ENCODE measurements at places on chromosomes 16 and 17. TPM values are rescaled to one million over a fixed set of nuclear protein-coding genes. Genes with fewer than 3 reads are reported as not detected.

The CD7 gene
- not detected for total RNA-seq

- no peak for DNase-seq
These were observed 8.5 kb upstream of the TMEM92 start for GRCh38 chr17:50265690-50266315.

The CMTM2 gene
- not detected for total RNA-seq

GRCh38 chr17:50346313-50347116 lies 589 bp downstream of the XYLT2 start:
- DNase-seq: peak; percentile 29

- DNase-seq: no peak
These were observed 92.0 kb downstream of the ABCA8 start for GRCh38 chr17:68863091-68863652.

DNA sequence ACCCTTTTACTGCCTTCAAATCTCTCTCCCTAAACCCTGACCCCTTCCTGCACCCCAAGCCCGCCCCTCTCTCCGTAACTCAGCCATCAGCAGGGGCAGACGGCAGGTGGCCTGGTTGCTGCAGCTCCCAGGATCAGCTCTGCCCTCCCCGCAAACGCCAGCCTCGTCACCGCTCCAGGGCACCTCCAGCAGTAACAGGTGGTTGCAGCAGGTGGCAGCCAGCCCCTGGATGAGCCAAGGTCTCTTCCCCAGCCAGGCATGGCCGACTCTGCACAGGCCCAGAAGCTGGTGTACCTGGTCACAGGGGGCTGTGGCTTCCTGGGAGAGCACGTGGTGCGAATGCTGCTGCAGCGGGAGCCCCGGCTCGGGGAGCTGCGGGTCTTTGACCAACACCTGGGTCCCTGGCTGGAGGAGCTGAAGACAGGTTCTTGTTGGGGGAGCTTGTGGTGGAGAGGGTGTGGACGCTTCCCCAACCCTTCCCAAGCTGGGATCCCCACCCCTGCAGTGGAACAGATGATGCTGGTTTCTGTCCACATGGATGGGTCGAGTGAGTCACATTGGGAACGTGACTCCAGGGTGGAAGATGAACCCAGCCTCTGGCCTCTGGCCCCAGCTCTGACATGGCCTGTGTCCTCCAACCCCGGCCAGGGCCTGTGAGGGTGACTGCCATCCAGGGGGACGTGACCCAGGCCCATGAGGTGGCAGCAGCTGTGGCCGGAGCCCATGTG lies 558 bp downstream of the HSD3B7 start:
- DNase-seq: no peak

DNA sequence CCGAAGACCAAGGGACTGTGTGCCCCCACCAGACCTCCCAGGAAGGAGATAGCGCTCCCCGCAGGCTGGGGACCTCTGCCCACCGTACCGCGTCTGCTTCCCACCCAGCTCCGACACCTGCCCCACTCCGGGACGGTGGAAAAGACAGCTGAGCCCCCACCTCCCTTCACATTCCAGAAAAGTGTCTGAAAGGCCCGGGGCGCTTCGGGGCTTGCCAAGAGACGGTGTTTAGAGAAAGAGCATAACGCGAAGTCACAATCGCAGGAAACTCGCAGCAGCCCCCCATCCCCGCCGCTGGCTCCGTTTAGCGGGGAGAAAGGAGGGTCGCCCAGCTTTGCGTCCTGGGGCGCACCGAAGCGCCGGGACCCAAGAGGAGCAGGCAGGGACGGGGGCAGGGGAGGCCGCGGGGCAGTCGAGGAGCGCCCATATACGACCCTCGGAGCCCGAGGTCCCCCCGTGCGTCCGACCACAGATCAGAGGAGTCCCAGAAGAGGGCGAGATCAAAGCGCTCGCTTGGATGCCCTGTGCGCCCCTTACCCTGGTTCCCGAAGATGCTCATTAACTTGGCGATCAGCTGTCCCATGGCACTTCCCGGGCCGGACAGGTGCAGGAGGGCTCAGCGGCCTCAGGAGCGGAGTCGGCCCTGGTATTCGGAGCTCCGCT lies 652 bp downstream of the ARL5C start:
- DNase-seq: no peak

DNA sequence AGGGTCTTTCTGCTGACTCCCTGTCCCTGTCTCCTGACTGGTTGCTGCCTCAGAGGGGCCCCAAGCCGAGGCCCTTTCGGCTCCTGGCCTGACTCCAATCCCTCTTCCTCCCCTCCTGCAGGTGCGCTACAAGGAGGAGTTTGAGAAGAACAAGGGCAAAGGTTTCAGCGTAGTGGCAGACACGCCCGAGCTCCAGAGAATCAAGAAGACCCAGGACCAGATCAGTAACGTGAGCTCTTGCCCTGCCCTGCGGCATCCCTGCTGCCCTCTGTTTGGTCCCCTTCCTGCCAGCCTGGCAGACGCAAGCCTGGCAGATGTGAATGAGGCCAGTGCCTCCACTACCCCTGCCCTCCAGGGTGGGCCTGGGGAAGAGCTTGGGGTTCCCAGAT lies 27.1 kb upstream of the LASP1NB start:
- no peak for DNase-seq

The ZCCHC14 gene
- total RNA-seq: 8.2 TPM

The ENPP7 gene
- not detected for total RNA-seq

- no peak for DNase-seq
These were observed 174.8 kb downstream of the UTP18 start for GRCh38 chr17:51435171-51435552.

The KRT25 gene
- total RNA-seq: not detected

DNA sequence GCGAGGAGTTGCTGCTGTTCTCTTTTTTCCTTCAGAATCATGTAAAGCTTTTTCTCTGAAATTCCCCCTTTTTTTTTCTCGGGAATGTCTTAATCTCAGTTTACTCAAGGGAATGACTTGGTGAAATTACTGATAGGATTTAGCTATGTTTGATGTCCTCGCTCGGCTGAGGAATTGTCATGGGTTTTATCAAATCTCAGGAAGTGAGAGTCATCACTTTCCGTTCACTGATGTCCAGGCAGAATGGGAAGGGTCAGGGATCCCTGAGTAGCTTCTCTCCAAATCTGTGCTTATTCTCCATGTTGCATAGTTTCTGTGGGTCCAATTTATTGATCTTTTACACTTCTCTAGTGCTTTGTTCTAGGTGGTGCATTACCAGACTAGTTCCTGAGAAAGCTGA lies 6.3 kb downstream of the IGSF6 start:
- peak; percentile 38 for DNase-seq

DNA sequence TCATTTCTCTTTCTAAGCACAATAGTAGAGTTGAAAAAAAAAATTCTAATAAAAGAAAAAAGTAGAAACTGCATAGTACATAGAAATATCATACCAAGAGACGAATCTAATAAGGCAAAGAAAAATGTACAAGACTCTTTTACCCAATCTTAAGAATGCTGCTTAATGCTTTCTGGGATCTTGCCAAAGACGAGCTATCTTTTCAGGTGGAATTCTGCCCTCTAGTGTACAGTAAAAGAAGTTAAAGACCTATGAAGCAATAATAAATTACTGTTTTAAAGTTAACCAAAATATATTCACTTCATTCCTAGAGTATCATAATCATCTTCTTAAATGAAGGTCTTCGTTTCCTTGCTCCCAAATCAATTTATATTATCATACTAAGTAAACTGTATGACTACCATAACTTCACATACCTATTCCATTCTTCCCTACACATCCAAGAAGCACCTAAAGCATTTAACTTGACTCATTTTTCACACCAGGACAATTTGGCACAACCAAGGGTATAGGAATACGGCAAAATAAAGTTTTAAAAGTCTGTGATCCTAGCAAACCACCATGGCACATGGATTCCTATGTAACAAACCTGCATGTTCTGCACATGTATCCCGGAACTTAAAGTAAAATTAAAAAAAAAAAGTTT lies 47.7 kb downstream of the CFDP1 start:
- peak; percentile 93 for DNase-seq

DNA sequence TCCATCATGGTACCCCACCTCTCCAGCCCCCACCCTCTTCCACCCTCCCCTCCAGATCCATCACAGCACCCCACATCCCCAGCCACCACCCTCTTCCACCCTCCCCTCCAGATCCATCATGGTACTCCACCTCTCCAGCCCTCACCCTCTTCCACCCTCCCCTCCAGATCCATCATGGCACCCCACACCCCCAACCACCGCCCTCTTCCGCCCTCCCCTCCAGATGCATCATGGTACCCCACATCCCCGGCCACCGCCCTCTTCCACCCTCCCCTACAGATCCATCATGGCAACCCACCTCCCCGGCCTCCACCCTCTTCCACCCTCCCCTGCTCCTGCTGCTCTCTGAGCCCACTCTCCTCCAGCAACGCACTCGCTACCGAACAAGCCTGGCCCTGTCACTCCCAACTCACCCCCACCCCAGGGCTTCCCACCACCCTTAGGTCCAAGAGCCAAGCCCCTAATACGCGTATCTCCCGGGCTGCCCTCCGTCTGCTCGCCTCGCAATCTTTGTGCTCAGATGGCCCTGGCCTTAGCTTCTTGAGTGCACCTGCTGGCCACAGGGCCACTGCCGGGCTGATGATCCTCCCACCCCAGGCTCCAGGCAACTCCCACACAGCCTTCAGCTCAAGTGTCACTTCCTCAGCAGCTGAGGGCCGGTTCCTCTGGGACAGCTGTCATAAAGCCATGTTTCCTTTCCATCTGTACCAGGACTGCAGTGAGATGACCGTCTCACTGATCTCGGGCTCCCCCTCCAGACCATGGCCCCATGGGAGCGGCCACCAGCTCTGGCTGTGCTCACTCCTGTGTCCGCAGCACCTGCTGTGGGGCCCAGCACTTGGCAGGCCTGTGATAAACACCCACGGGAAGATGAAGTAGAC lies 25.5 kb downstream of the KDM8 start:
- no peak for DNase-seq

- DNase-seq: peak; percentile 48
These were observed 209.7 kb downstream of the CCDC182 start for GRCh38 chr17:57535249-57535966.

All from fibroblast of villous mesenchyme (primary cell).